ENCODE measurements at places on chromosomes 5 and 9.

GRCh38 chr5:63217422-63217821, 638.8 kb downstream of the LRRC70 start:
- DNase-seq, result no peak

DNA sequence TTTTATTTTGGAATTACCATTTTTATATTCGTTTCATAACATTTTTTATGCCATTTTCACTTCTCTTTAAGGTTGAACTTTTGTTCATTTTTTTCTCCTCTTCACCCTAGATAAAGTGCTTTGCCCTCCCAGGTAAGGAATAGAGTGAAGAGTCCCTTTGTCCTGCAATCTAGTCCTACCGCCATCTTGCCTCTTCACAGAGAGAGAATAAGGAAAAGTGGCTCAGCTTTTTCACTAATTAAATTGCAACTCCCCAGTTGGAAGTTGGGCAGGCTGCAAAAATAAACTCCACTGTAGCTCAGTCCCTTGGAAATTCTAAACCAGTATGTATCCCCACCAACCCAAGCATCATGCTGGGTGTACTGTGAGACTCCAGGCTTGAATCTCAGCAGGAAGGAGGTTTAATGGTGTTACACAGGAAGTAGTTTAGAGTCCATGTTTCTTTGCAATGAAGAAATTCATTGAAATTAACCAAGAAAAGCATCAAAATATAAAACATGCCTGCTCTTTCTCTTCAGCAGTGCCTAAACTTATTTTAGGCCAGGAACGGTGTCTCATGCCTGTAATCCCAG, 60.3 kb upstream of the PCSK1 start:
- DNase-seq, result no peak

GRCh38 chr5:418162-419121, 24.5 kb upstream of the EXOC3 start:
- no peak for DNase-seq

- DNase-seq, result no peak
Observed at GRCh38 chr9:127767909-127768331, 10.5 kb downstream of the SH2D3C start.

DNA sequence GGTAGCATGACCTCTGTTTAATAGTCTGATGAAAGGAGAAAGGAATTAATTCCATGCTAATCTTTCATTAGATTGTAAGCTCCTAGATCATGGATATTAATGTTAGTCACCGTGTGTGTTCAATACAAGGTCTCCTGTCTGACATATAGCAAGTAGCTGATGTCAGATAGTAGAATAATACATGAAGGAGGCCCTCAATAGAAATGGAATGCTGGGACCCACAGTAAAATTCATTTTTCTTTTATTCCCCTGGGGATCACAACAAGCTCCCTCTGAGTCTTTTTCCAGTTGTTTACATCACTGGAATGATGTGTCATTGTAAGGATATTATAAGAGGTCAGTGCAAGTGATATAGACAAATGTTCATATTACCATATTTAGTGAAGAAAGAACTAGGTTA, 240.3 kb upstream of the TRPC7 start:
- no peak for DNase-seq

DNA sequence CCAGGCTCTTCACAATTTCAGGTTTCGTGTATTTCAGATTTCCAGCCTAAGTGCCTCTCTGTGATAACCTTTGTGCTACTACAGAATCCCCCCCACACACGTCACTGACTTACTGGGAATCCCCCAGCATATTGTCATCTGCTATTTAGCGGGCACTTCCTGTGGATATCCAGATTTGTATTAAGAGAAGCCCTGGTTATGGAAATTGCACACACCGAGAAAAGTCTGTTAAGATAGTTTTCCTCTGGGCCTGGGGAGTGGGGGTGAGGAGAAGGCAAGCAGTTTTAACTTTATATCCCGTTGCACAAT, 269.9 kb downstream of the MED10 start:
- no peak for DNase-seq

- DNase-seq, result no peak
Observed at GRCh38 chr5:27462936-27463335, 424.6 kb upstream of the CDH9 start.

DNA sequence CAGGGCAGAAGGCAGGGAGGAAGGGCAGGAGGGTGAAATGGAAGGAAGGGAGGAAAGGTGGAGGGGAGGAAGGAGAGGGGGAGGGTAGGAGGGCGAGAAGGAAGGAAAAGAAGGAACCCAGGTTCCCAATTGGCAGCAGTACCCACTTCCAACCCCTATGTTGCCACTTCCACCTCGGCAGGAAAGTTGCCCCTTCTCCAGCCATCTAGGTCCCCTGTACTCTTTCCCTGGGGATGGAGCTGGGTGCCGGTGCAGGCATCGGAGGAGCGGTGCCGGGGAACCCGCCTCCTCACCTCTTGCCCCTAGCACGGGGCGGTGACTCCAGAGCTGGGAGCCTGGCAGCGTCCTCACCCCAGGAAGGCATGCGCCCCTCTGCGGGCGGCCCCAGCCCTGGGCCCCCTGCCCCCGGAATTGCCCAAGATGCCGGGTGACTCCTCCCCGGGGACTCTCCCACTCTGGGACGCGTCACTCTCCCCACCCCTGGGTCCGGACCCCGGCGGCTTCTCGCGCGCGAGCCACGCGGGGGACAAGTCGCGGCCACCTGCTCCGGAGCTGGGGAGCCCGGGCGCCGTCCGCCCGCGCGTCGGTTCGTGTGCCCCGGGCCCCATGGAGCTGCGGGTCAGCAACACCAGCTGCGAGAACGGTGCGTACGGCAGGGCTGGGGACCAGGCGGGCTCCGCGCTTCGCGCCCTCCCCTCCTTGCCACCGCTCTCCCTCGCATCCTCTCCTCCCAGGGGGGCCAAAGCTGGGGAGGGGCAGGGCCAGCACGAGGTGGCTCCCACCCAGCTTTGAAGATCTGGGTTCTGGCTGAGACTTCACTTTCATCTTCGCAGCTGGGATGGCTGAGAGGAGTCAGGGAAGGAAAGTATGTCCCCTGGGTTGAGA, at the start of gene NIPAL4:
TSS of gene NIPAL4 (plus strand) at position 499 of the 885 bp plus-strand sequence. CDS start at position 607, 108 bp downstream.
- no peak for DNase-seq

DNA sequence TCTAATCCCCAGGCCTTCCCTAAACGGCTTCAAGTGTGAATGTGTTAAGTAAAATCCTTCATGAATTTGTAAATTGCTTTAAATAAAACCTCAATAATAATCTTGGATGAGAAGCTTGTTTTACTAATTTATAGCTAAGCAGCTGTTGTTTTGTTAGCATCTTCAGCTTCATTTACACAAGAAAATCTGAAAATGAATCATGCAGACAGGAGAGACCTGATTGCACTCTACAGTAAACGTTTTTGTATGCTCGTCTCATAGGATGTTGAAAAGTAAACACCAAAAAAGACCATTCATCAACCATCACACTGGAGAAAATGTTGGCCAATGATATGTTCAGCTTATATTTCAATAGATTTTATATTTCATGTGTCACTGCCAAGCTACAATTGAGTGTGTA, 40.4 kb upstream of the MAP3K1 start:
- no peak for DNase-seq

DNA sequence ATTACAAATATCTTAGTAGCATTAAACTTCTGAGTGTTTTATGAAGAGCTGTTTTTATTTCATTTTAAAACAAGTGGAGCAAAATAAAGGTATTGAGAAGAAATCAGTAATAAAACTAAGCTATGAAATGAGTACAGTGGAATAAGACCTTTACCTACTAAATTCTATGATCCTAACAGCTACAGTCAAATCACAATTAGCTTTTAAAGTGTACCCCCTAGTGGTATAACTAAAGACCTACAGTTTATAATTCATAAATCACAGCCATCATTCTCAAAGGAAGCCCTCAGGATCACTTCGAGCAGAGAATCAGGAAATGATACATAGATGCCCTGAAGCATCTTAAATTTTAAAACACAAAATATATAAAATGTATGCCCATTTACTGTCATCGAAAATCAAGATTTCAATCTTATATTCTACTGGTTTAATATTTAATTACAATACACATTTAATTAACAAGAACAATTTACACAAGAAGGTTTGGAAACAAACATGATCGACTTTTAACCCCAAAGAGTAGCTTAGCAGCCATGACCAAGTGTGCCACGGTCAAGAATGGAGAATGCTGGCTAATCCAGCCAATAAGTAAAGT, 12.3 kb downstream of the CCNH start:
- no peak for DNase-seq

- no peak for DNase-seq
Observed at GRCh38 chr5:93381057-93381456, 200.0 kb downstream of the NR2F1-AS1 start.

DNA sequence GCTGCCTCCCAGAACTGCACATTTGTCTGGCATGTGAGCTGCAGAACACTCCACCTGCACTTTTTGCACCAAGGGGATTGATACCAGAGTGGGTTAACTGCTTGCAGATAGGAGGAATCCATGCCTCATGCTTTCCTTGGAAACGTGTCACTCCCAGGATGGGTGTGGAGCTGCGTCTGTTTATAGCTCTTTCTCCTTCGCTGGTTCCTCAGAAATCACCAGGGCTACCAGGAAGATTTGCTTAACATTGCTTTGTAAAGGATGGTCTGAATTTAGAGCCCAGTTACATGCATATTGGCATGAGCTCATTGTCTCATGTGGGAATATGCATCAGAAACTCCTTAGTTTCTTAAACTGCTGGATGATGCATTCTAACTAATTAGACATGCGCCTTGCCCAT, 234.6 kb downstream of the GADD45G start:
- no peak for DNase-seq

GRCh38 chr9:129500863-129501770, 119.8 kb downstream of the C9orf50 start:
- DNase-seq, result no peak

- no peak for DNase-seq
Observed at GRCh38 chr5:151095341-151096000, 14.6 kb upstream of the TNIP1 start.

DNA sequence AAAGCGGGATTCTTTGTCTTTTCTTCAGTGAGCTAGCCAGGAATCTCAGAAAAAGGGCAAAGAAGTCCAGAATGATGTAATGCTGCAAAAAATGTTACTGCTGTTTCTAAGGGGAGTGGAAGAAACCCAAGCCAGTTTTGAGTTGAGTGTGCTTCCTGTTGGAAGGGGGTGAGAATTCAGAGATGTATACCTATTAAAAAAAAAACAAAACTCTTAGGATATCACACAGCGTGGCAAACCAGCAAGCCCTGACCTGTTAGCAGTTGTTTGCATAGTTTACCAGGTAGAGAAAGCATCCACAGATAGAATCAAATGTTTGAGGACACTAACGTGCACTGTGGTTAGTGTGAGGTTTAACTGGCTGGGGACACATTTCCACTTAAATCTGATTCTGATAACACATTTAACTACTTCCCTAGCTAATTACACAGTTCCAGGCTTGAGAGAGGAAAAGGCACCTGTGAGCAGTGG, 11.4 kb downstream of the BASP1 start:
- no peak for DNase-seq

- DNase-seq, result no peak
Observed at GRCh38 chr5:76546497-76547102, 76.6 kb downstream of the F2RL2 start.

DNA sequence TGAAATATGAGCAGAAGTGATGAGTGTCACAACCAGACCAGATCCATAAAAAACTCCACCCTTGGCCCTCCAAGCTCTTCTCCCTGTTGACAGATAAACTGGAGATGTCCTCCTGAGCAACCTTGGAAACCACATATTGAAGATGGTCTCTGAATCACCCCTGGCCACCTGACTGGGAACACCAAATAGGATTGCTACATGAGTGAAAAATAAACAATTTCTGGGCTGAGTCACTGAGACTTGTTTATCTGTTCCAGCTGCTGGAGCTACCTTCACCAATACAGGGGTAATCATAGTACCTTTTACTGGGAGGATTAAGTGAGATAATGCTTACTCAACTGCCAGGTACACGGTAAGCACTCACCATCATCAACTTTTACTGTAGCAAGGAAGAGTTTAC, 53.3 kb downstream of the PCA3 start:
- DNase-seq, result no peak

DNA sequence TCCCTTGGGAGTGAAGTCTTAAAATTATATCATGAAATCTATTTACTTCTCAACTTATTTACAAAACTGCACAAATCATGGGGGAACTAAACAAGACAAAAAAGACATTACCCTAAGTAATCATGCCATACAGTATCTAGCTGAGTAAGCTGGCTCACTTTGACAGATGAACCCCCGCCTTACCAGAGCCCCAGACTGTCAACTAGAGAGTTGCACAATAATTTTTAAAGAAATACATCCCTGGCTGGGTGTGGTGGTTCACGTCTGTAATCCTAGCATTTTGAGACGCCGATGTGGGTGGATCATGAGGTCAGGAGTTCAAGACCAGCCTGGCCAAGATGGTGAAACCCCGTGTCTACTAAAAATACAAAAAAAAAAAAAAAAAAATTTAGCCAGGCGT, 62.3 kb downstream of the LPAR1 start:
- DNase-seq, result no peak

- no peak for DNase-seq
Observed at GRCh38 chr5:39108987-39109386, 34.8 kb upstream of the RICTOR start.

DNA sequence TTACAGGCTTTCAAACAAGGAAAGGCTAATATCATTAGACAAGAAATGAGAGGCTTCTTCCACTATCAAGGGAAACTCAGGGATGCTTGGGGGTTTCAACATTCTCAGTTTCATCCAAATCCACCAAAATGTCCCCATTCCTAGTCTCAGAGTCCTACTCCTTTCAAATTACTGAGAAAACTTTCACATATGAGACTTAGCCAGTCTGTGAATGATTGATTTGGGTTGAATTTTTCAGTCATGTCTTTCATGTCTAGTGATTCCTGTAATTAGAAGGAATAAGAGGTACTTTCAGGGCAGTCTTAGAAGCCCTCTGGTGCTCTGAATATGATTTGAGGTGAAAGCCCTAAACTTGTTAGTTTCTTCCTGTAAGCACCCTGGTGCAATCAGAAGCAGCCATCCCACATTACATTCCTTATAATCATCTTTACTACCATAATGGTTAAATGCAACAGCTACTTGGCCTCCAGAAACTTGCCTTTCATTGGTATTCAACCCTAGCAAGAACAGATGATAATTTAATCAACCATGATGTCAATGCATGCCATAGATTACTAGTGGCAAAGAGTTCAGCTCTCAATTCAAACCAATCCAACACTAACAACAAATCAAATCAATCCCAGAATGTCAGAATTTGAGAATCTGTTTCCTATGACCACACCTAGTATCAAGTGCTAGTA, 50.7 kb upstream of the RIC1 start:
- DNase-seq, result no peak

GRCh38 chr5:168765551-168766425, 186.6 kb upstream of the PANK3 start:
- DNase-seq, result no peak

GRCh38 chr5:110476164-110476563, 250.3 kb downstream of the TMEM232 start:
- DNase-seq, result no peak

- DNase-seq, result no peak
Observed at GRCh38 chr5:154858972-154859871, 795 bp downstream of the CNOT8 start.

Data from keratinocyte (primary cell).